Natural killer cell treated with Interleukin-12 subunit alpha and Interleukin-12 subunit beta and Interleukin-15 and Interleukin-18, amount 100 ng/mL, for 72 hours (primary cell): ENCODE measurements at places on chromosomes 4 and X.

- DNase-seq = no peak
Observed at GRCh38 chr4:4590546-4590945, 48.7 kb upstream of the STX18 start.

GRCh38 chrX:130393451-130394074, 8.1 kb upstream of the GPR119 start:
- DNase-seq = no peak

GRCh38 chr4:123812066-123812390, 415.4 kb downstream of the SPRY1 start:
- DNase-seq = no peak

- DNase-seq = no peak
Observed at GRCh38 chrX:97876697-97877407, 993.1 kb downstream of the RPA4 start.

DNA sequence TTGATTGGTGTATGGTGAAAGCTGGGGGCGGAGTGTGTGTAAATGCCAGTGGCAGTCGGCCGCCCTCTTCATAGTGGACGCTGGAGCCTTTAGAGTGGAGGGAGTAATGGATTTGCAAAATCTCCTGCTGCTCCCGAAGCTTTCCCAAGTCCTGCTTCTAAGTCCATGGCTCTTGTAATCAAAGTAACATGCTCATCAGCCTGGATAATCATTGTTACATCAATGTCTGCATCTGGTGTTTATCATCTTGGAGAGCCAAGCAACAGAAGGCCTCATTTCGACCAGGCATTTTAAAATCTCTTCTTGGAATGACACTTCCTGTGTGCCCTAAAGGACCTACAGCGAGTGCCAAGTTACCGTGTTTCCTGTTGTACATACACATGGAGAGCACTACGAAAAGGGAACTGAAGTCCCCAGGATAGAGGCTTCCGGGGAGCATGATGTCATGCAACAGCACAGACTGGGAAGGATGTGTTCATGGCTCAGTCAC, 32.2 kb downstream of the UNC5C start:
- DNase-seq = no peak
